ENCODE measurements at places on chromosomes 16 and 17. TPM values are rescaled to one million over a fixed set of nuclear protein-coding genes. Genes with fewer than 3 reads are reported as not detected.

DNA sequence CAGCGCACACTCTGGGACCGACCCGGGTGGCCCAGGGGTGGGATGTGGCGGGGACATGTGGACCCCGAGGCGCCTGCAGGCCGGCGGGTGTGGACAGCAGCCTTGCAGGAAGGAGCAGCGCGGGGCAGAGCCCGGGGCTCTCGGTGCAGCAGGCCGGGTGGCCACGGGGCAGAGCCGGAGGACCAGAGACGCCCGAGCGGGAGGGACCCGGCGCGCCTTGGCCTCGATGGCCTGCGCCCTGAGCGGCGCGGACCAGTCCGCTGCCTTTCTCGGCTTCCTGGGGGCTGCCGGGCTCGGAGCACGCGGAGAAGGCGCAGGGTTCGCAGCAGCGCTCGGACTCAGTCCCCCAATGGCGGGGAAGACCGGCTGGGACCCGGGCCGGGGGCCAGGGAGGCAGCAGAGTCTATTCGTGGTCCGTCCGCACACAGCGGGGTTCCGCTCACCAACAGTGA is 43.4 kb downstream of the OSBPL7 start:
- DNase-seq, result no peak

GRCh38 chr17:68714676-68715075 is 113.5 kb upstream of the FAM20A start:
- DNase-seq, result no peak

GRCh38 chr16:74691093-74691855 is 9.4 kb downstream of the MLKL start:
- no peak for DNase-seq

GRCh38 chr16:70738083-70738977 is 52.5 kb upstream of the MTSS2 start:
- DNase-seq, result peak; percentile 78

- no peak for DNase-seq
These were observed 65.9 kb upstream of the NKD1 start for GRCh38 chr16:50482271-50482670.

- DNase-seq, result no peak
These were observed 144.7 kb upstream of the IRX3 start for GRCh38 chr16:54431041-54431996.

Gene KCTD11
- total RNA-seq, result 5.9 TPM

Gene SETD6
- total RNA-seq, result 21.5 TPM
